CD4-positive, alpha-beta memory T cell (primary cell): ENCODE measurements at places on chromosomes 12 and 14. TPM values are rescaled to one million over a fixed set of nuclear protein-coding genes. Genes with fewer than 3 reads are reported as not detected.

DNA sequence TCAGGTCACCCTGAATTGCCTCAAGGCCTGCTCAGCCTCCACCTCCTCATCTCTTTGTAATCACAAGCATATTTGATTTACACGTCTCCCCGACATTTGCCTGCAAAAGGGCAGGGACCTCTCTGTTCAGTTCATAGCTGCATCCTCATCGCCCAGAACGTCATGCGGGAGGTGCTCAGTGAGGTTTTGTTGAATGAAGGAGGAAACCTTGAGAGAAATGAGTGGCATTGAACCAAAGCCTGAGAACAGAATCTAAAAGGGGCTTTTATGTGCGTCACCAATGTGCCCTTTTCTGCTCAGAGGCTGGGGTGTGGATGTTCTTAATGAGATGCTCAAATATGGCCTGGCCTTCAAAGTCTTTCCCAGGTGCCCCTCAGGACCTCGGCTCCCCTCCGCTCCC lies 50.0 kb upstream of the LHX5 start:
- peaks cover 3% of the 10 kb centered on the region for H3K27me3 ChIP-seq
- no peak overlapping the region for H3K27ac ChIP-seq

- H3K4me3 ChIP-seq: no peak overlapping the region
- no peaks in the 10 kb centered on the region for H3K36me3 ChIP-seq
- no peaks in the 10 kb centered on the region for H3K4me1 ChIP-seq
- no peak for DNase-seq
These were observed 16.3 kb upstream of the MYO1H start for GRCh38 chr12:109331301-109331952.

GRCh38 chr14:66641861-66642635 lies 134.1 kb downstream of the GPHN start:
- DNase-seq: no peak
- no peaks in the 10 kb centered on the region for H3K27me3 ChIP-seq
- H3K4me3 ChIP-seq: no peak overlapping the region
- no peak overlapping the region for H3K27ac ChIP-seq

GRCh38 chr12:109346920-109347319 lies 780 bp upstream of the MYO1H start:
- no peaks in the 10 kb centered on the region for H3K36me3 ChIP-seq
- DNase-seq: no peak
- H3K4me3 ChIP-seq: no peak overlapping the region
- H3K4me1 ChIP-seq: no peaks in the 10 kb centered on the region

DNA sequence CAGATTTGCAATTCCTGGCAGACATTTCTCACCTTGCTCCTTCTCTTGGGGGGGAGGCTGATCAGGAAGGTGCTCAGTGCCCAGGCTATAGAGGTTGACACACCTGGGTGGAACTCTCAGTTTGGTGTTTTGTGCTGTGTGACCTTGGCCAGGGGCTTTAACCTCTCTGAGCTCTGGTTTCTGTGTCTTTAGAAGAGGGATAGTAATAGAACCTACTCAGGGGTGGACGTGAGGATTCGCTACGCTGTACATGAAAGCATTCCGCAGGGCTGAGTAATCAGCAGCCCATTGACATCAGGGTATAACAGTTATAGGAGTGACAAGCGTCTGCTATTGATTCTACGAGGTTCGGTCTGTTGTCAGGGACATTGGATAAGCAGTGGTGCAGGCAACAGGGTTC lies 98.1 kb downstream of the PHETA1 start:
- H3K27ac ChIP-seq: no peak overlapping the region
- H3K27me3 ChIP-seq: no peaks in the 10 kb centered on the region
- no peak for DNase-seq
- no peak overlapping the region for H3K4me3 ChIP-seq
- H3K4me1 ChIP-seq: no peaks in the 10 kb centered on the region
- H3K36me3 ChIP-seq: no peaks in the 10 kb centered on the region

DNA sequence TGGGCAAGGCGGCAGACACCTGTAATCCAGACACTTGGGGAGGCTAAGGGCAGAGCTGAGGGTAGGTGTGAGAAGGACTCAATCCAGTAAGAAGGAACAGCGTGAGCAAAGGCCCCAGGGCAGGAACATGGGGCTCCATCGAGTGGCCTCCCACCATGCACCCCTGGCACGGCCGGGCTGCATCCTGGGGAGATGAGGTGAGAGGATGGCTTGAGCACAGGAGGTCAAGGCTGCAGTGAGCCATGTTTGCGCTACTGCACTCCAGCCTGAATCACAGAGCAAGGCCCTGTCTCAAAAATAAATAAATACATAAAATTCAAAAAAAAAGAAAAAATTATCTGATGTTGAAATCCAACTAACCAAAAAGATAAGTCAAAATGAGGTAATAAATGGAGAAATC lies 58.5 kb downstream of the ARL6IP4 start:
- DNase-seq: no peak
- H3K36me3 ChIP-seq: no peaks in the 10 kb centered on the region
- H3K4me1 ChIP-seq: peaks cover 12% of the 10 kb centered on the region
- H3K4me3 ChIP-seq: no peak overlapping the region
- no peaks in the 10 kb centered on the region for H3K27me3 ChIP-seq

DNA sequence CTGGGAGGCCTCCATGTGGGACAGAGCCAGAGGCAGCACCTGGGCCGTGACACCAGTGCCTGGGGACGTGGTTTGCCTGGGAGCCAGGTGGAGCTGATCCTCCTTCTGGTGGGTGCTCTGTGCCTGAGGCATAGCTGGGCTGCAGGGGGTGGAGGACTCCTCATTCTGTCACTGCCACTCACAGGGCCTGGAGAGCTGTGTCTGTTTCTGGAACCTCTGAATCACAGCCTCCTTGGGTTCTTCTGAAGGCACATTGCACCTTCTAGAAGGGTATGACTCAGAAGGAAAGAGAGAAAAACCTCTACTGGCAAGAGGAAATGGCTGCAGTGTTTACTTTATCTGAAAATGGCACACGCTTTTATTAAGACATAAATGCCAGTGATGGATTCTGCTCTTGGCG lies 659.8 kb downstream of the VRK1 start:
- H3K36me3 ChIP-seq: peaks cover 1% of the 10 kb centered on the region
- peak; percentile 3 for DNase-seq
- no peak overlapping the region for H3K4me3 ChIP-seq
- no peak overlapping the region for H3K27ac ChIP-seq
- H3K27me3 ChIP-seq: no peaks in the 10 kb centered on the region

- no peaks in the 10 kb centered on the region for H3K36me3 ChIP-seq
- no peak for DNase-seq
- H3K4me1 ChIP-seq: peaks cover 93% of the 10 kb centered on the region
- peak overlapping the region; percentile 22 for H3K27ac ChIP-seq
- no peaks in the 10 kb centered on the region for H3K27me3 ChIP-seq
These were observed 29.6 kb downstream of the CHST11 start for GRCh38 chr12:104486363-104486750.

GRCh38 chr12:19915392-19916195 lies 452.7 kb upstream of the PDE3A start:
- H3K27me3 ChIP-seq: no peaks in the 10 kb centered on the region
- DNase-seq: no peak
- no peaks in the 10 kb centered on the region for H3K36me3 ChIP-seq

DNA sequence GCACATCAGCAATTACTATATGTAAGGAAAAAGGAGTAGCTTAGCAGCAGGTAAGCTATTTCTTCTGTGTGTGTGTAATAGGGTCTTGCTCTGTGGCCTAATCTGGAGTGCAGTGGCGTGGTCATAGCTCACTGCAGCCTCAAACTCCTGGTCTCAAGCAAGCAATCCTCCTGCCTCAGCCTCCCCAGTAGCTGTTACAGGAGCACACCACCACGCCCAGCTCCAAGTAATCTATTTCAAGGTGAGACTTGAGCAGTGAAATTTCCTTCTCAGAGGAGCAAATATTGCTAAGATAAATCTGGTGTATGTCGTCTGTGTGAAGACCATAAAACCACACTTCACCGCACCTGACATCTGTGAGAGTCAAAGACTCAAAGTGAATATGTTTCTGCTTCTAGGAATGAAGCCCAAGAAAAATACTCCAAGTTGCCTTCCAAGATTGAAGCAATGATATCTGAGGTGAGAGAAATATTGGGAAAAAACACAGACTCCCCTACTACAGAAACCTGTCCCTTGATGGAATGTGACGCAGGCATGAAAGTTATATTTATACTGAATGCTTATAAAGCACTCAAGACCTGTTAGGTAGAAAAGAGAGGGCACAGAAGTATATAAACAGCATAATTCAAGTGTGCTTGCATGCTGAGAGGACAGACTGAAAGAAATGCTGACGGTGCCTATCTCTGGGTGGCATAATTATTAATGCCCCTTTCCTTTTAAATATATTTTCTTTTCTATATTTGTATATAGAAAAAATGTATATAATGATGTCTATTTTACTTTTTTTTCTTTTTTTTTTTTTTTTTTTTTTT lies 2.5 kb upstream of the SELPLG start:
- H3K27ac ChIP-seq: peak overlapping the region; percentile 92
- DNase-seq: no peak
- no peak overlapping the region for H3K4me3 ChIP-seq

- no peak overlapping the region for H3K4me3 ChIP-seq
- DNase-seq: no peak
- no peak overlapping the region for H3K27ac ChIP-seq
These were observed 222.9 kb upstream of the DDHD1 start for GRCh38 chr14:53376064-53376463.

DNA sequence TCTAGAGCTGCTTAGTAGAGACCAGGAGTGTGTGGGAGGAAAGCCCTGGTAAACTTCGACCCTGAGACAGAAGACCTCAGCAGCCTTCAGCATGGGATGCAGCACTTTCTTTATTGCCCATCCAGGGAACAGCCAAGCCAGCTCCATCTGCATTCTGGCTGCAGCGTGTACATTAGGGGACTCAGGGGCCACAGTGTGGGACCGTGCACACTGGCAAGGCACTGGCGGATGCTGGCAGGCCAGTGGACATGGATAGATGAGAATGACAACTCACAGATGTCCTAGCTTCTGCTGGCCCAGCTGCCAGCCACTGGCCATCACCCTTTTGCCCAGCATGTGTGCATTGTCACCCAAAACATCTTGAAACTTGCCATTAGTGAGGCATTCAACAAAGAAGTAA lies 12.5 kb downstream of the PLD4 start:
- DNase-seq: no peak
- no peak overlapping the region for H3K27ac ChIP-seq
- H3K27me3 ChIP-seq: no peaks in the 10 kb centered on the region
- H3K4me1 ChIP-seq: no peaks in the 10 kb centered on the region

GRCh38 chr14:94321421-94322271 lies 1.5 kb downstream of the SERPINA6 start:
- H3K4me3 ChIP-seq: no peak overlapping the region
- H3K27me3 ChIP-seq: no peaks in the 10 kb centered on the region
- H3K36me3 ChIP-seq: no peaks in the 10 kb centered on the region
- H3K27ac ChIP-seq: no peak overlapping the region

DNA sequence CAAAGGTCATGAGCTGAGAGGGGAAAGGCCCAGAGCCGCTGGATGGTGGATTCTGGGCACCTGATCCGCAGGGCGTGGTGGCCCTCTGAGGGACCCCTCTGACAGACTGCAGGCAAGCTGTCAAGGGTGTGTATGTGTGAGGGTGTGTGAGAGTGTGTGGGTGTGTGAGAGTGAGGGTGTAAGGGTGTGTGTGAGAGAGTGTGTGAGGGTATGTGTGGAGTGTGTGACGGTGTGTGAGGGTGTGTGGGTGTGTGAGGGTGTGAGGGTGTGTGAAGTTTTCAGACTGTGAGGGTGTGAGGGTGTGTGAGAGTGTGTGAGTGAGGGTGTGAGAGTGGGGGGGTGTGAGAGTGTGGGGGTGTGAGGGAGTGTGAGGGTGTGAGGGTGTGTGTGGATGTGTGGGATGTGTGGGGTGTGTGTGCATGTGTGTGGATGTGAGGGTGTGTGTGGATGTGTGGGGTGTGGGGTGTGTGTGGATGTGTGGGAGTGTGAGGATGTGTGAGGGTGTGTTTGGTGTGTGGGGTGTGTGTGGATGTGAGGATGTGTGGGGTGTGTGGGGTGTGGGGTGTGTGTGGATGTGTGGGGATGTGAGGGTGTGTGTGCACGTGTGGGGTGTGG lies 156.7 kb downstream of the TMEM121 start:
- no peak for DNase-seq
- no peaks in the 10 kb centered on the region for H3K4me1 ChIP-seq
- H3K27me3 ChIP-seq: no peaks in the 10 kb centered on the region
- H3K27ac ChIP-seq: no peak overlapping the region
- no peaks in the 10 kb centered on the region for H3K36me3 ChIP-seq
- no peak overlapping the region for H3K4me3 ChIP-seq

Gene SYNE2
- total RNA-seq: 280 TPM

Gene FBLN5
- 8.0 TPM for total RNA-seq

Gene MIP
- not detected for total RNA-seq

Gene SVOP
- total RNA-seq: not detected

Gene SAMD15
- 0.38 TPM for total RNA-seq

Gene RNASE4
- 2.1 TPM for total RNA-seq

Gene RIPK3
- 63.5 TPM for total RNA-seq

Gene TMEM229B
- total RNA-seq: 34.9 TPM

Gene RBP5
- total RNA-seq: 1.2 TPM
